Type B pancreatic cell (in vitro differentiated cells): ENCODE measurements at places on chromosomes 16 and 17. TPM values are rescaled to one million over a fixed set of nuclear protein-coding genes. Genes with fewer than 3 reads are reported as not detected.

GRCh38 chr17:77513045-77513444, 372.3 kb downstream of the SEC14L1 start:
- DNase-seq: no peak

Gene KRTAP3-2
- total RNA-seq: not detected in 2 replicates

Gene PRKCB
- total RNA-seq: 0.95 and 10.2 TPM in 2 replicates

DNA sequence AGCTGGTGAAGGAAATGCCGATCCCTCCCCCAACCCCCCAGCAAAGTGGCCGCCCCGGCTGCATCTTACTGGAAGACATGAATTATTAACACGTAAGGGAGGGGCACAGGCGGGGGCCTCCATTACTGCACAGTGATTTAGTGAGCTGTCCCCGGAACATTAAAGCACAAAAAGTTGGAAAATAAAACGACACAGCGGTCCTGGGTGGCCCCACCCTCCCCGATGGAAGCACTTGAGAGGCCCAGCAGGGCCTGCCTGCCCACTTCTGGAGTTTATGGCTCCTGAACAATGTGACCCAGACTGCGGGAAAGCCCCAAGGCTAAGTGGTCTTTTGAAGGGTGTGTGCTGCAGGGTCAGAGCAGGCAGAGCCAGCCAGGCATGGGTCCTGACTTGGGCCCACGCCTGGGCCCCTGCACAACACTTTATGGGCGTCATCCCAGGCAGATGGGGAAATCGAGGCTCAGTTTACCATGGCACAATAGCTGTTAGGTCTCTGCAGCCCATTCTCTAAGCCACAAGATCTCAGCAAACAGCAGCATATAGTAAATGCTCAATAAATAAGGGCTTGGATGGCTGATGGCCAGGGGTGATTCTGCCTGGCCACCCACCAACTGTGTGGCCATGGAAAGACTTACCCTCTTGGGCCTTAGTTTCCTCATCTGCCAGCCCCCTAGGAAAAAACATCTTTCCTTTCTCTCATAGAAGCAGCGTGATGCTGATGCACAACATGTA, 22.8 kb downstream of the CCDC102A start:
- no peak for DNase-seq

- no peak for DNase-seq
These were observed 128.4 kb upstream of the TNRC6C start for GRCh38 chr17:77829843-77830799.
